ENCODE measurements at places on chromosomes 11 and 22. TPM values are rescaled to one million over a fixed set of nuclear protein-coding genes. Genes with fewer than 3 reads are reported as not detected.

- no peaks in the 10 kb centered on the region for H3K36me3 ChIP-seq
- no peak overlapping the region for H3K4me3 ChIP-seq
- peaks cover 2% of the 10 kb centered on the region for H3K27me3 ChIP-seq
- no peaks in the 10 kb centered on the region for H3K4me1 ChIP-seq
- DNase-seq = no peak
- H3K27ac ChIP-seq = no peak overlapping the region
These were observed 8.0 kb downstream of the SYT12 start for GRCh38 chr11:67030976-67031375.

DNA sequence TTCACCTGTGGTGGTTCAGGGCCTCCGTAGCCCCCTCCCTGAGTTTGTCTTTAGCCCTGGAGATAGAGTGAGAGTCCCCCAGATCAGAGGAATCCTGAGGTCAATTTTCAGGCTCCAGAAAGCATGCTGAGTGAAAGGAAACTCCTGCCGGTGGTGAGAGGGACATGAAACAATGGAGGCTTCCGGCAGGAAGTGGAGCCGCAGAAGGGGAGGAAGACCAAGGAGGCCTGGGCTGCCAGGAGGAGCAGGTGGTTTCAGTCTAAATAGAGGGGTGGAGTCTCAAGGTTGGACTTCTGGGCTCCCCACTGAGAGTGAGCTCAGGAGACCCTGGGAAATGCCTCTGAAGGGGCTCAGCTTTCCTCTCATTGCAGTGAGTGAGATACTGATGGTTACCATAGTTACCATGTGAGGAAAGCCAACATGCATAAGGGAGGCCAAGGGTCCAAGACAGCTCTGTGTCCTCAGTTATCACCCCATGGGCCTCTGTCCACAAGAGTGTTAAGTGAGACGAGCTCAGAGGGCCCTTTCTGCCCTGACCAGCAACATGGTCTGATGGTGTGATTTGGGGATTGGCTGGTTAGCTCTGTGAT, 10.7 kb downstream of the SLCO2B1 start:
- H3K27ac ChIP-seq = no peak overlapping the region
- H3K4me1 ChIP-seq = no peaks in the 10 kb centered on the region
- no peaks in the 10 kb centered on the region for H3K27me3 ChIP-seq
- no peaks in the 10 kb centered on the region for H3K36me3 ChIP-seq
- no peak overlapping the region for H3K4me3 ChIP-seq
- no peak for DNase-seq

DNA sequence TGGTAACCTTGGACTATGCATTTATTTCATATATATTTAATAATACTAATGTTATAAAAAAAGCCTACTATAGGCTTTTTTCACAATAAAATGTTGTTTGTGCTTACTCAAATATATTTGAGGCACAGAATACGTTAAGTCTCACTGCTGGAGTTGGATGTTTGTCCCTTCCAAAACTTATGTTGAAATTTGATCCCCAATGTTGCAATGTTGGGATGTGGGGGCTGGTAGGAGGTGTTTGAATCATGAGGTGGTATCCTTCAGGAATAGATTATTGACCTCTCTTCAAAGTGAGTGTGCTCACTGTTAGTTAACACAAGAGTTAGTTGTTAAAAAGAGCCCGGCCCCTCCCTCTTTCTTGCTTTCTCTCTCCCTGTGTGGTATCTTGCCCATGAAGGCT, 1295.9 kb downstream of the JRKL start:
- H3K4me3 ChIP-seq = no peak overlapping the region
- H3K27me3 ChIP-seq = no peaks in the 10 kb centered on the region
- DNase-seq = no peak
- no peak overlapping the region for H3K27ac ChIP-seq
- H3K36me3 ChIP-seq = no peaks in the 10 kb centered on the region
- no peaks in the 10 kb centered on the region for H3K4me1 ChIP-seq

DNA sequence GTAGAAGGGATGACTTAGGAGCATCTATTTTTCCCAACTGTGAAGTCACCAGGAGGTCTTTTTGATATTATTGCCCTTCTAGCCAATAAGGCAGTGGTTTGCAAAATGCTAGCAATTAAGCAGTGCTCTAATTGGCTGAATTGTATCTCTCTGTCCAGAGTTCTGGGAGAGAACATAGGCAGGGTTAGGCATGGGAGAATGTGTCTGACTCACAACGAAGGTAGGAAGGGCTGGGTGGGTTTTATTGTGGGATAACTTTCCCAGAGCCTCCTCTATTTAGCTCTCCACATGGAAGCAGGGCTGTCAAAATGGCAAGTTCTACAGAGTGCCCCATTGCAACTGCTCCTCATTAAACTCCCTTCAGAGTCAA, 415.9 kb upstream of the CADM1 start:
- no peak for DNase-seq
- H3K27me3 ChIP-seq = no peaks in the 10 kb centered on the region
- H3K4me1 ChIP-seq = no peaks in the 10 kb centered on the region
- no peak overlapping the region for H3K27ac ChIP-seq
- no peak overlapping the region for H3K4me3 ChIP-seq

DNA sequence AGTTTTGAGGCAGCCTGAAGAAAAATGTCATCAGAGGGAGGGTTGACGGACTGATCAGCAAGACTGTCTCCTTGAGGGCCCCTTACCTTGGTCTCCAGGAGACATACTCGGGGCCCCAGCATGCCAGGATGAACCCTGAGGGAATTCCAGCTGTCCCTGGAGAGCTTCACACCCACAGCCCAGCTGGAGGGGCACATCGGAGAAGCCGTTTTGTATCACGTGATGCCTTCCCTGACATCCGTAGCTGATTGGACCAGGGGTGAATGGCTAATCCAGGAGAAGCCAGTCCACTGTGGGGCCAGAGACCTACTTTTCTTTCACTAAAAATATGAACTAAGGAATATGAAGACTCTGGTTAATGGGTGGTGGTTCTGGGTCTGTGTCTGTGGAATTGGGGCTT, 86.0 kb upstream of the TP53I11 start:
- H3K27ac ChIP-seq = no peak overlapping the region
- no peak overlapping the region for H3K4me3 ChIP-seq
- no peaks in the 10 kb centered on the region for H3K36me3 ChIP-seq
- no peaks in the 10 kb centered on the region for H3K27me3 ChIP-seq
- no peaks in the 10 kb centered on the region for H3K4me1 ChIP-seq

DNA sequence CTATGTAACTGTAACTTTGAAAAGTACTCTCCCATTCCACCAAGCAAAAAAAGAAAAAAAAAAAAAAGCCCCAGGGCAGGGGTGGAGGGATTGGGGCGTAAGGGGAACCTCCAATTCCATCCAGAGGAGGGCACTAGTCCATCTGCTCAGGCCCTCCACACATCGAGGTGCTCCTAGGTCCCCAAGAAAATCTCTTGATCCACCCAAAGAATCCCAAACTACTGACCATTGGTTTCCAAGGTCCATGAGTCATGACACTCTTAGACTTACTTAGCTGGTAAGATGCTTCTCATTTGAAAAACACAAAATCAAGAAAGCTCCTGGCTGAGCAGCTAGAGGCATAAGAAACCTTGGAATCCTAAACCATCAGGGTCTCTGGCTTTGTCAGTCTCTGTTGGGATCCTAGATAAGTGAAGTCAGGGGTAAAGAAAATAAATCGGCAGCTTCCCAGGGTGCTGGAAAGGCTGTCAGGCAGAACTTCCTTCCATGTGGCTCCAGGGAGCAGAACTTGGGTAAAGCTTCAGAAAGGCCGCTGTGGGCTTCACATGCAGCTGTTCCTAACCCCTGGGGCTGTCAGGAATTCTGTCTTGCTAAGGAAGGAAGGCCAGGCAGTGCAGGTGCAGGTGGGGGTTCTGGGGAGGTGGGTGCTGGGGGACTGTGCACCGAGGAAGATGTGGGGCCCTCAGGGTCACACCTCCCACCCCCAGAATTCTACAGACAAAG, 49.4 kb upstream of the ADA2 start:
- H3K27ac ChIP-seq = no peak overlapping the region
- DNase-seq = no peak
- no peaks in the 10 kb centered on the region for H3K36me3 ChIP-seq
- H3K27me3 ChIP-seq = no peaks in the 10 kb centered on the region

GRCh38 chr11:69546735-69547370, 65.4 kb downstream of the LINC01488 start:
- no peaks in the 10 kb centered on the region for H3K27me3 ChIP-seq
- H3K4me1 ChIP-seq = no peaks in the 10 kb centered on the region
- no peak for DNase-seq
- H3K36me3 ChIP-seq = no peaks in the 10 kb centered on the region
- H3K27ac ChIP-seq = no peak overlapping the region

DNA sequence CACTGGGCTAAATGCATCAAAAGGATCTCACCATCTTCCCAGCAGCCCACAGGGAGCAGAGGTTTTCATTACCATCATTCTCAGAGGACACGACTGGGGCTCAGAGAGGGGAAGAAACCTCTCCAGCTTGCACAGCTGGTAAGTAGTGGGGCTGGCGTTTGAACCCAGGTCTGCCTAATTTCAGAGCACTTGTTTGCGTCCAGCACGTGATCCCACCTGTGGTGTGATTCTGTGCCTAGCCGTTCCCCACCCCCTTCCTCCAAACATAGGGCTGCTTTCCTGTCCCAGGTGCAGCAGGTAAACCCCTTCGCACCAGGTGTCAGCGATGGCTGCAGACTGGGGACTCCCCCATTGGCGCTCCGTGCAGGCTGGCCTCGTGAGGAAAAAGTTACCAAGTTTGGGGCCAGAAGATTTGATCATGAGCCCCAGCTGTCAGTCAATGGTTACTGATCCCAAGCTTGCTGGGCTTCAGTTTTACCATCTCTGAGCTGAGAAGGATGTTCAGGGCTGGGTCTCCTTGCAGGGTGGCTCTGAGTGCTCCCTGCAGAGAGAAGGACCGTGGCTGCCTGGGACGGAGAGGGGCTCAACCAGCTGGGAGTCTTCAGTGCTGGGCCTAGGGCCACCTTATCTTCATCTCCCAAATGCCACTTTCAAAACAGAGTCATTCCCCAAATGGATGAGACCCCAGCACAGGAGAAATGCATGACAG, 445.6 kb downstream of the TBC1D22A start:
- H3K27ac ChIP-seq = no peak overlapping the region
- H3K4me3 ChIP-seq = no peak overlapping the region

DNA sequence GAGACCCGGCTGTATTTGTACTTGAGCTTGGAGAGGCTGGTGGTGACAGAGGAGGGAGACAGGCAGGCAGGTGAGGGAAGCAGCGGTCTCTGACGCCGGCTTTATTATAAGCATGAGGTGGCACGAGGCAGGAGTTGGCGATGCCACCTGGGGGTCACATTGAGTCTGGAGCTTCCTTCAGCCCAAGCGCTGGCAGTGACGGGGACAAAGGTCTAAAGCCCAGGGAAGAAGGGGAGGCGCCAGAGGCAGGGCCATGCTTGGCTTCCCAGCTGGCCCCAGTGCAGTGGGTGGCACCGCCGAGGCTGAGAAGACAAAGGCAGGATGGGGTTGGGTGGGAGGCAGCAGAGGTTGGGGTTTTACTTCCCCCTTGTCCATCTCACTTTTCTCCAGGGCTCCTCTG, 4.5 kb downstream of the FXYD2 start:
- DNase-seq = no peak
- H3K27me3 ChIP-seq = no peaks in the 10 kb centered on the region
- H3K4me1 ChIP-seq = peaks cover 49% of the 10 kb centered on the region
- H3K4me3 ChIP-seq = no peak overlapping the region
- no peak overlapping the region for H3K27ac ChIP-seq

GRCh38 chr11:96254087-96254486, 88.9 kb downstream of the MAML2 start:
- peak overlapping the region; percentile 77 for H3K27ac ChIP-seq
- peak overlapping the region; percentile 40 for H3K4me3 ChIP-seq

CD3G gene
- 122 TPM for total RNA-seq

OAF gene
- total RNA-seq = 21.2 TPM

IGLL5 gene
- not detected for total RNA-seq

GNAZ gene
- total RNA-seq = not detected

TMEM121B gene
- 0.22 TPM for total RNA-seq

Data from naive thymus-derived CD4-positive, alpha-beta T cell (primary cell).